T-cell (primary cell): ENCODE measurements at places on chromosomes 2 and 18. TPM values are rescaled to one million over a fixed set of nuclear protein-coding genes. Genes with fewer than 3 reads are reported as not detected.

- no peak for DNase-seq
These were observed 52.1 kb downstream of the RHBDD1 start for GRCh38 chr2:226887940-226888339.

GRCh38 chr2:112798979-112799975 is 15.0 kb upstream of the IL1A start:
- DNase-seq = no peak

TCF4 gene
- total RNA-seq = 6.6 TPM

DNA sequence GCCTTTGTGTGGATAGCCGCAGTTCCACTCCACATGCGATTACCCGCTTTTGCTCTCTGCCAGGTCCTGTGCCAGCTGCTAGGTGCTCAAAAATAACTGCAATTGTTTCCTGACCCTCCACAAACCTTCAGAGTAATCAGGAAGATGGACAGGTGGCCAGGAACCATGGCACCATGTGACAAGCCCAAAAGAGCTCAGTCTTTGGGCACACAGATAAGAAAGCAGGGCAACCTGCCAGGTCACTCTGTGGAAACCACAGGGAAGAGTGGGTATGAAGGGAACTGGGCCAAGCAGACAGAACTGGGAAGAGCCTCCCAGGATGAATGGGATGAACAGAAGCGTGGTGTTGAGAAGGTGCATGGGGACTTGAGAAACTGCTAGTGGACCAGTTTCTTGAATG is 79.4 kb upstream of the AGAP1 start:
- DNase-seq = no peak

KRTCAP3 gene
- total RNA-seq = 19.7 TPM

FAP gene
- not detected for total RNA-seq

SP140 gene
- total RNA-seq = 66.8 TPM

DSG1 gene
- not detected for total RNA-seq

FOXD4L1 gene
- total RNA-seq = 0.38 TPM

- no peak for DNase-seq
These were observed 16.2 kb upstream of the ARL4C start for GRCh38 chr2:234512884-234513669.

GRCh38 chr2:8593243-8593642 is 88.6 kb upstream of the ID2 start:
- no peak for DNase-seq

DNA sequence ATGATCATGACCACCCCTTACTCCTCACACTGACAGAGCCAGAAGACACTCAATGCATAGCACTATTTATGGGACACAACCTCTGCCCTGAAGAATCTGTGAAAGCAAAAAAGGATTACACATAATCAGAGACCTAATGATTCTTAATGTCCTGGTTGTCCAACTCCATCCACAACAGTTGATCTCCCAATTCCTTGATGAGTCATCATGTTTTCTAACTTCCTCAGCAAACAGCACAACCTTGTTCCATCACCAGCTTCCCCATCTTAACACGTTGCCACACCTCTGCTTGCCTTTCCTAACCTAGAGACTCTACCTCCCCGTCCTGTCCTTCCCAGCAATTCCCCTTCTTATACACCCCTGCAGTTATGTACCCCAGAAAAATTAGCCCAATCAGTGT is 13.2 kb upstream of the MARCHF4 start:
- DNase-seq = no peak

DNA sequence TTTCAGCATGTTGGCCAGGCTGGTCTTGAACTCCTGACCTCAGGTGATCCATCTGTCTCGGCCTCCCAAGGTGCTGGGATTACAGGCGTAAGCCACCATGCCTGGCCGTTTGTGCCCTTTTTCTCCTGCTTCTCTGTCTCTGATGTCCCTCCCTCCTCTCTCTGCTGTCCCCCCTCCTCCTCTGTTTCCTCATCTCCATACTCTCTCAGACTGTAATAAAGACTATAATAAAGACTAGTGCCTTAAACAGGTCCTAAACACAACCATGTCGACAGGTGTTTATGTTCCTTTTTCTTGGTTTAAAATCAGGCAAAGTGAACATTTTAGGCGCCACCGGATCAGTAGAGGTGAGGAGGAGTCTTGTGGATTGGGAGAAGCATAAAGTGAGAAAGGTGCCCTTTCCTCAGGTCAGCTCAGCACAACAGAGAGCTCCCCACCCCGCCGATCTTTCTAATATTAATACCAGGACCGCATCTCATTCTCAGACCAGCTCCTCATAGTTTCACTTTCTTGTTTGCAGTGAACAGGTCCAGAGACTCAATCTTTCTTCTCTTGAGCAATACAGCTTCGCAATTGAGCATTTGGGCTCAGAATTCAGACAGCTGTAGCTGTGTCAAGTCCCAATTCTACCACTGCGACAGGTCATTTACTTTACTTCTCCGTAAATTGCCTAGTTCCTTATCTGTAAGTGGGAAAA is 23.7 kb downstream of the TIMM21 start:
- no peak for DNase-seq

REG3A gene
- total RNA-seq = 0.35 TPM

NUP35 gene
- total RNA-seq = 11.0 TPM

GRCh38 chr2:12008425-12009061 is 262.1 kb downstream of the LPIN1 start:
- no peak for DNase-seq

DNA sequence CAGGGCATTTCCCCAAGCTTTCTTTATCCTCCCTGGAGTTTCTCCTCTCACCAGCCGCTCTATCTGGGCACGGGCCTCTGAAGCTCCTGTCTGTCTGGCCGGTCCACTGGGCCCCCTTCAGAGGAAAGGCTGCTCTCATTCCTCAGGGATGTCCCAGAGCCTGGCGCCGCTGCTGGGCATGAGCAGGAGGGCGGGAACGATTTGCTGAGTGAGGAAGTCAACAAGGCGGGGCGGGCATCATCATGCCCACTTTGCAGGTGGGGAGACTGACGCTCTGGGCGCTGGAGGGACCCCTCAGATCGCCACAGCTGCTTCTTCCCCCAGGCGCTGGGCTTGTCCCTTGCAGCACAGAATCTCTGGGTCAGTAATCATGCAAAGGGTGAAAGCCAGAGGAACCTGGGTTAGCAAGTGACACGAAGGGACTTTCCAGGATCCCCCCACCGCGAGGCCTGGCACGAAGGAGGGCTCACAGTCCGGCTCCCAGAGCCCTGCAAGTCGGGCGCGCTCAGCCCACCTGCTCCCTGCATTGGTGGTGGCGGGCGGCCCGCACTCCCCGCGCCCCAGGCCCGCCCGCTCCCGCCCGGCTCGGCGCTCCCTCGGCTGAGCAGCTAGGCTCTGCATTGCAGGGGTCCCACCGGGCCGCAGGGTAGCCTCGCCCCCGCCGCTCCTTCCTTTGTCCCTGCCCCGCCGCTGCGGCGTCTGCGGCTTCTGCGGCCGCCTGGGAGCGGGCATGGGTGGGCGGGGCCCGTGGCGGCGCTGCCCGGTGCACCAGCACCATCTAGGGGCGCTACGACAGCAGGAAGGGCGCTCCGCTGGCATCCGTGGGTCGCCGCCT is 157.8 kb downstream of the CYRIA start:
- no peak for DNase-seq

- no peak for DNase-seq
These were observed 34.8 kb downstream of the POU3F3 start for GRCh38 chr2:104888489-104889258.

DNA sequence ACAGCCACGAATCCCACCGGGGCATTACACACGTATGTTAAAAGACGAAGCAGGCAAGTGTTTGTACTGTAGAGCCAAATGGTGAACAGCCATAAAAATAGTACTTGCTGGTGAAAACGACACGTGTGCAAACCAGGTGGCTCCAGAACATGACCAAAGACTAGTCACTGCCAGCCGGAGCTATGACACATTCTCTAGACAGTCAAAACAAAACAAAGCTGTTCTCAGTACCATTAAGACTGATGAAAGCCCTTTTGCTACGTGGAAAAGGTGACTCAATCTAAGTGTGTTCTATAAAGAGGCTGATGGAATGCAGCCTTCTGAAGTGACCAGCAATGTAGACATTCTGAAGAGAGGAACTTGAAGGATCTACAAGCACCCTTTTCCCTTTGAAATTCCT is 367.7 kb upstream of the NETO1 start:
- DNase-seq = no peak

DNA sequence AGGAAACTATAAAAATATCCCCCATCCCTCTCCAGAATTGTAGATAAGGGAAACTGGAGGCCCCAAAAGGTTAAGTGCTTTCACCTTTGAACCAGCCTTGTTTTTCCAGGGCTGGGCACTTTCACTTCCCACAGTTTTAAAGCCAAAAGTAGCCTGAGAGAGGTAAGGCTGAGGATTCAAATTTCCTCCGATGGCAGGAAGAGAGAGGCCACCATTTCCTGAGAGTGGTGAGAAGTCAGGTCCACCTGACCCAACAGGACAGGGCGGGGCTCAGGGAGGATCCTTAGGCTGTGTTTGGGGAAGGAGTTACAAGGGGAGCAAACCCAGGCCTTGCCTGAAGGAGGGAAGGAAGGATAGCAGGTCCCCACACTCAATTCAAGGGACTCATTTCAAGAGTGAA is 4.7 kb upstream of the TEX261 start:
- DNase-seq = no peak

LRRC30 gene
- not detected for total RNA-seq

KCTD1 gene
- total RNA-seq = 3.3 TPM

DNA sequence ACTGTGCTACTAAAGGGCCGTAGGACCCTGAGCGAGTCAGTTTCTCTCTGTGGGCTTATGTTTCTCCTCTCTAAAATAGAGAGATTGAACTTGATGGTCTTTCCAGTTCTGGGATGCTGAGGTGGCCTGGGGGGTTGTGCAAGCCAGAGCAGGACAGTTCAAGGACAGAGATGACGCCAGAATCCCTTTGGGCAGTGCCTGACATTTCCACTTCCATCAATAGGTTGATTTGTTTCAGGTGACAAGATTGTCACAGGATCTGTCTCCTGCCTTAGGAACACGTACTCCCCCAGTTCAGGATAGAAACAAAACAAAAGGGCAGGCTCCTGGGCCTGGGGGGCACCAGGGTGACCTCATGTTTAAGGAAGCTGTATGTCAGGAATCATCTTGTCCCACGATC is 82.0 kb downstream of the XDH start:
- no peak for DNase-seq

DNA sequence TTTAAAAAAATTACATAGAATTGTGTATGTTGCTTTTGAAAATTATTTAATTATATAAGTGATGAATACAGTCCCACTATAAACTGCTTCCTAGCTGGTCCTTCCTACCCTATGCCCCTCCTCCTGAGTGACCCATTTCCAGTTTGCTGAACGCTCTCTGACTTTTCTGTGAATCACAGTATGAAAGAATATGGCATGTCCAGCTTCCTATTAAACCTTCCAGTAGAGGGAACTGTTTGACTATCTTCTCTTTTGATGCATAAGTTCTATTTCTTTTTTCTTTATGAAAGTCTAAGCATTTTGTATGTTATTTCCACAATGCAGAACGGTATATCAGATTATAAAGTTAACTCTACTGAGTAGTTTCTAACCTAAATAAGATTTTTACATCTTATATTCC is 41.3 kb downstream of the PSMG2 start:
- no peak for DNase-seq

DNA sequence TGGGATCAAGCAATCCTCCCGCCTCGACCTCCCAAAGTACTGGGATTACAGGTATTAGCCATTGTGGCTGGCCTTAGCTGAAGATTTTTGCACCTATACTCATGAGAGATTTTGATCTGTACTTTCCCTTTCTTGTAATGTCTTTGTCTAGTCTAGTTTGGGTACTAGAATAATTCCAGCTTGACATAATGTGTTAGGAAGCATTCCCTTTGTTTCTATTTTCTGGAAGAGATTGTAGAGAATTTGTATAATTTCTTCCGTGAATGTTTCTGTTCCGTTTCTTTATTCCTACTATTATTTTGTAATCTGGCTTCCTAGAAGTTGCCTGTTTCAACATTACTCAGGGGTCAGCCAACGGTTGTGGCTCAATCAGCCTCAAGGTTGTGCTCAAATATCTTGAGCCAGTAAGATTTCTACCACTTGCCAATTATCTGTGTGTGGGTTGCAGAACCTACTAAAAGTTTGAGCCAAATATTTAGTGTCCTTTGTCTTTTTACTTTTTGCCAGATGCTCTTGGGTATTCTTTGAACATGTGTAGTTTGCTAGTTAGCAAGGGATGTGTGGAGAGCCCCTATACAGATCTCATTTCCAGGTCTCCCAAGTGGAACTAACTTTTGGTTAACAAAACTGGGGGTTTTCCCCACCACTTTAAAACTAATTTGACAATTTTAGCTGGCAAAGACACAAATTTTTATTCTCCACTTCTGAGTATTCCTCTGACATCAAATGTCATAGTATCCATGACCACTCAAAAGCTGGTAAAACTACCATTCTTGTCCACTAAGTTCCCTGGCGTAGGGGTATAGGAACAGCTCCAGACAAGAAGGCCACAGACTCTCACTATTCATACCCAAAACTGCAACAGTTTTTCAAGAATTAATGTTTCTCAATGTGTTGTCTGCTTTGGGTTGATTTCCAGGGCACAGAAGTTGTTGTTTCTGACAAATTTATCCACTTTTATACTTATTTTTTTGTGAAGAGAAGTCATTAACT is 42.8 kb upstream of the BAZ2B start:
- no peak for DNase-seq

- no peak for DNase-seq
These were observed 492.8 kb upstream of the RAB12 start for GRCh38 chr18:8116341-8117005.

HS1BP3 gene
- 17.2 TPM for total RNA-seq

GRCh38 chr2:220168891-220169546 is 541.6 kb downstream of the SLC4A3 start:
- DNase-seq = no peak

- DNase-seq = no peak
These were observed 62.6 kb downstream of the COL5A2 start for GRCh38 chr2:189116979-189117378.

GRCh38 chr2:147348931-147349555 is 495.8 kb upstream of the ACVR2A start:
- no peak for DNase-seq

DNA sequence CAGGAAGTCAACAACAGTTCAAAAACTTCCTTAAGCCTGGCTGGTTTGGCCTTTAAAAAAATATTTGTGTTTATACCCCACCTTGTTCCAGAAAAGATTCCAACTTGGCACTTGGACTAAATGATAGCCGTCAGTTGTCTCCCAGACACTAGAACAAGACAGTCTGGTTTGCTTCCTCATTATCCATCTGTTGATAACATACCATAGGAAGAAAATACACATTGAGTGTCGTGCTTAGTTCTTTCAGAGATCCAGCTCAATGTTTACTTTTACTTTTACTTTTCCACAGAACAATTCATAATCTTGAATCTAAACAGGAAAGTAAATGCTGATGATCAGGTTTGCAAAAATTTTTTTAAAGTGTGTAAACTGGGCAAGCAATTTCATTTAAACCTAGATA is 2.4 kb upstream of the VPS54 start:
- DNase-seq = no peak

ABCG8 gene
- 0.09 TPM for total RNA-seq

EXOC6B gene
- 18.9 TPM for total RNA-seq

RNPEPL1 gene
- 195 TPM for total RNA-seq

- DNase-seq = no peak
These were observed 11.8 kb upstream of the DUSP2 start for GRCh38 chr2:96156926-96157648.

PSMA8 gene
- total RNA-seq = 0.83 TPM

GRCh38 chr18:66601649-66602048 is 2.2 kb downstream of the CDH19 start:
- no peak for DNase-seq

- DNase-seq = no peak
These were observed 38.8 kb upstream of the ACYP2 start for GRCh38 chr2:54076586-54076985.
